ENCODE measurements at places on chromosomes 2 and 18.

GRCh38 chr2:33011941-33012340 is 65.2 kb downstream of the LTBP1 start:
- no peak for DNase-seq

- DNase-seq: no peak
Observed at GRCh38 chr18:76564655-76565237, 69.7 kb upstream of the ZNF516 start.

DNA sequence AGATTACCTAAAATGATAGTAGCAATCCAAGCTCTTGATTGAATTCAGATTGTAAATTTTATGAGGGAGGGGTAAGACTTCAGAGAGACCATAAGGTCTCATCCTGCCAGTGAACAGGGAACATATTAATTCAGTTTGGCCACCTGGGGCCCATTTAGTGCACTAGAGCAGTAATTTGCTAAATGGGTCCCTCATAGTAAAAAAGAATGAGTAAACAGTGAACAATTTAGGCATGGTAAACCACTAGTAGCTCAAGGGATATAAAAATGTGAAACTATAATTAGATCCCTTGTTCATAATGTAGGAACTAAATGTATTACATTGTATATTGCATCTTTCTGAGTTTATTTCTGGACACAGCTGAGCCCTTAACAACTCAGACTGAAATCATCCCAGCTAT is 4.9 kb upstream of the PHLPP1 start:
- DNase-seq: no peak

DNA sequence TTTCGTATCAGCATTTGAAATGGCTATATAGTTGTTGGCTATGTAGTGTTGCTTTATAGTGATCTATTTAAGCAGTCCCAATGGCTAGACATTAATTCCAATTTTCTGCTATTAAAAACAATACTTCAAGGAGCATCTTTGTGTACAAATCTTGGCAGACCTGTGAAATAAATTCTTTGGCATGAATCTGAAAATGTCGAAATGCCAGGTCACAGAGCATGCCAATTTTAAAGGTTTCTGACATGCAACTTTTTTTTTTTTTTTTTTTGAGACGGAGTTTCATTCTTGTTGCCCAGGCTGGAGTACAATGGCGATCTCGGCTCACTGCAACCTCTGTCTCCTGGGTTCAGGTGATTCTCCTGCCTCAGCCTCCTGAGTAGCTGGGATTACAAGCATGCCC is 26.8 kb upstream of the CABLES1 start:
- no peak for DNase-seq

DNA sequence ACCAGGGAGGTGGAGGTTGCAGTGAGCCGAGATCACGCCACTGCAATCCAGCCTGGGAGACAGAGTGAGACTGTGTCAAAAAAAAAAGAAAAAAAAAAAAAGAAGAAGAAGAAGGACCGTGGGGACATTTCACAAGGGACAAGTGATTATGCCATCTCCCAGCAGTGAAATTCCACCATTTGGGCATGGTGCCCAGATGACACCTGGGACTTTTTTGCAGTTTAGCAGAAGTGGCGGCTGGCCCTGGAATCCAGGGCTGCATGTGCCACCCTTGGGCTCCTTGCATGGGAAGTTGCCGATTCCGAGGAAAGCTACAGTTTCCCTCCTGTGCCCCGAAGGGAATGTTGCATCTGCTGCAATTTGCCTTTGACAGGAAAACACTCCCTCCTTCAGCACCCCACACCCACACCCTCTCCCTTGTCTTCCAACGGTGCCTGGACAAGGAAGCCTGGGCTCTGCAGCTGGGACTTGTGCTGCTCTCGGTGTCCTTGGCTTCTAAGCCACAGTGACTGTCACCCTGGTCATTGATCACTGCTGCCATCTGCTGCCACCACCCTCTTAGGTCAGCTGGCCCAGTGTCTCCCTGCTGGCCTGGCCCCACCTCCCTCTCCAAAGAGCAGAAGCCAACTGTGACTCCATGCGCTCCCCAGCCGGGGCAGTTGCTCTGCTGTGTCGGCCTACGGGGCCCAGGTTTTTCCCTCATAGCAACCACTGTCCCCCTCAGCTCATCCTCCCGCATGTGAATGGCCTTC is 56.4 kb upstream of the LRRC30 start:
- DNase-seq: no peak
